ENCODE measurements at places on chromosomes 3 and 15.

DNA sequence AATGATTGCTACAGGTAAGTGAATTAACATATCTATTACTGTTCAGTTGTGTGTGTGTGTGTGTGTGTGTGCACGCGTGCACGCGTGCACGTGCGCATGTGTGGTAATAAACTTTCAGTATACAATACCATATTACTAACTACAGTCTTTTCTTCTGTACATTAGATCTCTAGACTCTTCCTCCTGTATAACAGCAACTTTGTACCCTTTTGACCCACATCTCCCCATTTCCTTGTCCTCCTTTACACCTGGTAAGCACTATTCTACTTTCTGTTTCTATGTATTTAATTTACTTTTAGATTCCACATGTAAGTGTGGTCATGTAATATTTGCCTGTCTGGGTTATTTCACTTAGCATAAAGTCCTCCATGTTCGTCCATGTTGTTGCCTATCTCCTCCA, 29.1 kb upstream of the GOLIM4 start:
- DNase-seq, result no peak

DNA sequence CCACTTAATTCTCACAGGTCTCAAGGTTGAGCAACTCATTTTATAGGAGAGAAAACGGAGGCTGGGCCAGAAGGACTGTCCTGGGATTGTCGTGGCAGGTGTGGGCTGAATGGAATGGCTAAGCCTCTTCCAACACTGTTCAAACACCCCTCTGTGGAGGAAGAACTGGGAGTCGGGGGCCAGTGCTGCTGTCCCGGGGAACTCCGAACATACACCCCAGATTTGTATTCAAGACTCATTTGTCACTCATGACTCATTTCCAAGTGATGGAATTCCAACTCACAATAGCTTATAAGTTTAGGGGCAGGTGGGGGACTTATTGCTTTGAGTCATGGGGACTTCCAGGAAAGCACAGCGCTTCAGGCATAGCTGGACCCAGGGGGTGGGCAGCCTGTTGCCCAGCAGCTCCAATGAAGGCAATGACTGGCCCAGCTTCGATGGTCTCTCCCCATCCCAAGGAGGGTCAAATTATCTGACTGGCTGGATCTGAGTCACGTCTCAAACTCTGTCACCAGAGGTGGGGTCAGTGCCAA, 72.5 kb downstream of the TM2D3 start:
- DNase-seq, result no peak

DNA sequence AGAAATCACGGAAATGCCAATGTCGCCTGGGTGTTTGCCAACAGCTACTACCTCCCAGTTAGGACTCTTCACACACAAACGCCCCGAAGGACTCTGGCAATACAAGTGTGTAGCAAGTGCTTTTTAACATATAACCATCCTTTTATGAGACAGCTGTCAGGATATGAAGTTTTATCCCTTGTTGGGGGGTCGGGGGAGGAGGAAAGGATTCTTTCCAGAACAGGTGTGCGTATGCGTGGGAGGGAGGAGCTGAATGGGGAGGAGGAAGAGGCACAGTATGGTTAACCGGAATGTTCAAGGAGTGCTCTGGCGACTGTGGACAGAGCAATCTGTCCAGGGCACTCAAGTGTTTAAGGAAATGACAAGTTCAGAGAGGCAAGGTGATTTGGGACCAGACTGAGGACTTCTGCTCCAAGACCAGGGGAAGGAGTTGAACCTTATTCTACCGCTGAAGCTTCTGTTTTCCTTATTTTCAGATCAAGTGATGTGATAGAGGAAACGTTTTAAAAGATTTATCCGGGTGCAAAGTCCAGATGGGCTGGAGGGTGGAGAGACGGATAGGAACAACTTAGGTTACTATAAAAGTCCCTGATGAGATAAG, 1.3 kb downstream of the TSPAN3 start:
- DNase-seq, result no peak

DNA sequence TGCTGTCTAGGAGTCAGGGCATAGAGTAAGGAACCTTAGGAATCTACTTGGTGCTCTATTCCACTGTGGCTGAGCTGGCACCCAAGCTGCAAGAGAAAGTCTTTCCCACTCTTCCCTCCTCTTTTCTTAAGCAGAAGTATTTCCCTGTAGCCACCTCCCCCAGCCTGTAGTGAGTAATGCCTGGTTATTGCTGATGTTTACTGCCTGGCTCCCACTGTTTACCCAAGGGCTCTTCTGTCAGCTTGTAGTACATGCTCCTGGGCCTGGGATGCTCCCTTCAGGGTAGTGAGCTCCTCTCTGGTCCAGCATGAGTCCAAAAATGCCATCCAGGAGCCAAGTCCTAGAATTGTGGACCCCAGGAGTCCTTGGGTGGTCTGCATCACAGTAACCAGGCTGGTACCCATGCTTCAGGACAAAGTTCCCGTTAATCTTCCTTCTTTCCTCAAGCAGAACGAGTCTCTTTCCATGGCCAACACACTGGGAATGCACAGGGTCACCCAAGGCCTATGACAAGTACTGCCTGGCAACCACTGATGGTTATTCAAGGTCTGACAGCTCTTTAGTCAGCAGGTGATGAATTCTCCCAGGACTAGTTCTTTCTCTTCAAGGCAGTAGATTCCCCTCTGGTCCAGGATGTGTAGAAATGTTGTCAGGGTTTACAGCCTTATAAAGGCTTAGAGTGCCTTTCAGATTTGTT, 17.6 kb downstream of the GALK2 start:
- no peak for DNase-seq

GRCh38 chr15:59657635-59658125, 365 bp upstream of the GTF2A2 start:
- DNase-seq, result no peak

- DNase-seq, result no peak
Observed at GRCh38 chr15:59616379-59616778, 4.8 kb downstream of the GCNT3 start.

- DNase-seq, result no peak
Observed at GRCh38 chr3:150902988-150903387, 2.3 kb downstream of the MINDY4B start.

DNA sequence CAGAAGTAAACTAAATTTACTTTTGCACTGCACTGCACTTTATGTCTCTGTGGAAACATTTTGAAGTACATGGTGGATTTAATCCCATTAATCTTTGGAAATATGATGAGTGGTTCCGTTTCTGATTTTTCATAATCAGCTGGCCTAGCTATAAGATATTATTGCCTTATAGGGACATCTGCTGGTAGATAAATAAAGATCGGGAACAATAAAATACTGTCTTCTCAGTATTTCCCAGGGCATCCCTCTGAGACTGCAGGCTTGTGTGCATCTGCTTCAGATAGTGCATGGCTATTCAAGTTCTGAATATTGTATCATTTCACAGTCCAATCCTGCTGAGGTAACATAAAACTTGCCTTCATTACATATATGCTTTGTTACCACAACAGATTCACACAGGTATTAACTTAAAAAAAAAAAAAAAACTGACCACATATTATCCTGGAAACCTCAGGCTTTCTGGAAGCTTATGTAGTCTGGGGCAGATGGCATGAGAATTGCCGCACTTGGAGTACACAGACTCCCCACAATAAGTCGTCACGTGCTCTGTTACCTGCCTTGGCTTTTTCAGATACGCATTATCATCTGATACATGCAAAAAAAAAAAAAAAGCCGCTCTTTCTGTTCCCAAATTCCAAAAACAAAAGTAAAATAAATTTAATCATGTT, 330.8 kb upstream of the AGTR1 start:
- DNase-seq, result no peak

- DNase-seq, result no peak
Observed at GRCh38 chr3:113265231-113265630, 53.9 kb downstream of the BOC start.

DNA sequence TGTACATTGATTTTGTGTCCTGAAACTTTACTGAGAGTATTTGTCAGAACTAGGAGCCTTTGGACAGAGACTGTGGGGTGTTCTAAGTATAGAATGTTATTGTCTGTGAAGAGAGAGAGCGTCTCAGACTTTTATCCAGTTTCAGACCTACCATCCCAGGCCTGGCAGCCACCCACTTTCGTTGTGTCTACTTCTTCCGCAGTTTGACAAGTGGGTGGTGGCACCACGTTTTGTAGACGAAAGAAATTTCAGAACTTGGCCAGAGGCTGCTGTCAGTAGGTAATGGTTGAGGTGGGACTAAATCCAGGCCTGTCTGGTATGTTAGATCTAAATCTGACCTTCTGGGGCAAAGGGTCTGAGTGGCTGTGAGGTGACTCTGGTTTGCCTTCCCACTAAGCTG, 13.4 kb upstream of the TRAK1 start:
- DNase-seq, result no peak

DNA sequence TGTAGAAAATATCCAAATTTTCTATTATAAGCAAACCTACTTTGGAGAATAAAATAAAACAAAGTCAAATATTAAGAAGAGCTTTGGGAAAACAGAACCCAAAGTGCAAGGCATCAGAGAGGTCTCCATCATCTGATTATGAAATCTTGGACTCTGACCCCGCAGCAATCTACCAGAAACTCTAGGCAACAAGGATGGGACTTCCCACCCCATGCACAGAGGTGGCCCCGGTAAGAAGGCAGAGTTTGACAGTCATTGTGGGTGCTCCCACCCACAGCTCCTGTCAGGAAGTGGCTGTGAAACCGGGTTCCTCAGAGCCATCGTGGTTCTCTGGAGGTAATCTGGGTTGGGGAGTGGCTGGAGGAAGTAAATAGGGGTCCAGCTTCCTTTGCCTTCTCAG, 37.0 kb upstream of the TJP1 start:
- no peak for DNase-seq

- DNase-seq, result no peak
Observed at GRCh38 chr3:194081826-194082225, 54.1 kb upstream of the HES1 start.

GRCh38 chr3:141170678-141171295, 60.8 kb upstream of the PXYLP1 start:
- DNase-seq, result no peak

DNA sequence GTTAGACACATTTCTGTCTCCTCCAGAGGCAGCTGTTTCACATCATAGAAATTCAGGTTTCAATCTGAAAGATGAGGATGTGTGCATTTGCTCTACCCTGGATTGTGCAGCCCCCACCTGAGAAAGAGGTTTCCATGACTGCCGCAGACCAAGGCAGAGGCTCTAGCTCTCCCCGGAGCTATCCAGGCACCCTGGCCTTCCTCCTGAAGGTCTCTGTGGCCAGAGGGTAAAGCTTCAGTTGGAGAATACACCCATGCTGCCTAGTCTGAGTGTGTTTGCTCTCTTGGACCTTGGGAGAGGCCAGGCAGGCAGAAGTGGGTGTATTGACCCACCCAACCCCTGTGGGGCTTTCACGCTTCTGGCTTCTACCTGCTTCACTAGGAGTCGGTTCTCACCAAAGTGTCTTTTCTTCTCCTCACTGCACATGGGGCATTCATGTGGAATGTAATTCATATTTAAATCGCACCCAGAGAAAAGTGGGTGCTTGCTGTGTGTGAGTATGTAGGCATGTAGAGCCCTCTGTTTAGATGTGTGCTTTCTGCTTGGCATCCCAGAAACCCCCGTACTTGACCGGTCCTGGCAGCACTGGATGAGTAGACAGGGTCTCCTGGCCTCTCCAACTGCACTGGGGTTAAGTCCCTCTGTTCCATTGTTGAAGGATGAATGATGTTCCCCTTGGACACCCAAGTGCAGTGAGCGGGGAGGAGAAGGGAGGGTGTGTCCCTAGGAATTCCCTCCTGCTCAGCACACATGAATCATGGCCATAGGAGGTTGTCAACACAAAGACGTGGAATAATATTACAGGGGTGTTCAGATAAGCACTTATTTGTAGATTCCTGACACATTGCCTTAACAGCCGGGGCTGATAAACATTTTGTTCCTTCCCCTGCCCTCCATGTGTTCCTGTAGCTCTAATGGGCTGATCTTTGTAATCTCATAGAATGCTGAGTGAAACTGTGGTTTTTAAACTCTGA, 20.3 kb upstream of the RAB6B start:
- DNase-seq, result no peak

DNA sequence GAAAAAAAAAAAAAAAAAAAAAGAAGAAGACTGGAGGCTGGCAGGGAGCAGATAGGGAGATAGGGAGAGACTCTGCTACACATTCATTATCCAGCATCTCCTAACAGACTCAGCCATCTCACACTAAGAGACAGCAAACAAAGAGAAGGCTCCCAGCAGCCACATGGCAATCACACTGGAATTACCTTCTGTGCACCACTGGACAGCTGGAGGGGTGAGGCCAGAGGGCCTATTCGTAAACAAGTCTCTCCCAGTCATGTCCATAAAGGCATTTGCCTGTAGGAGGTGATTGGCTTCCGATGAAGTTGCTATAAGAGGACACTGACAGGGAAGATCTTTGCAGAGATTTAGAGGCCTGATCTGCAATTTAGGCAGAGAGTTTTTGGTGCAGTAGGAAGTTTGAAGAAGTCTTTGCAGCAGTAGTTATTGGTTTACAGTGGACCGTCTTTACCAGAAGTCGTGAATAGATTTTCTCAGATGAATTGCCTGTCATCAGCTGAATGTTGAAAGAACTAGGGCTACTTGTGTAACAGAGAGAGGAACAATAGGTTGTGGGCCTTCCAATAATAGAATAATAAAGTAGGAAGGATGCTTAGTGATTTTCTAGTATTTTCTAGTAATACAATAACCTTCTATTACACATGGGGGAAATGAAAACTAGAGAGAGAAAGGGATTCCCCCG, 89.7 kb downstream of the TP63 start:
- no peak for DNase-seq

GRCh38 chr3:33537133-33537532, 96.9 kb upstream of the UBP1 start:
- no peak for DNase-seq

- DNase-seq, result no peak
Observed at GRCh38 chr3:160027541-160028195, 39.0 kb downstream of the IL12A start.

DNA sequence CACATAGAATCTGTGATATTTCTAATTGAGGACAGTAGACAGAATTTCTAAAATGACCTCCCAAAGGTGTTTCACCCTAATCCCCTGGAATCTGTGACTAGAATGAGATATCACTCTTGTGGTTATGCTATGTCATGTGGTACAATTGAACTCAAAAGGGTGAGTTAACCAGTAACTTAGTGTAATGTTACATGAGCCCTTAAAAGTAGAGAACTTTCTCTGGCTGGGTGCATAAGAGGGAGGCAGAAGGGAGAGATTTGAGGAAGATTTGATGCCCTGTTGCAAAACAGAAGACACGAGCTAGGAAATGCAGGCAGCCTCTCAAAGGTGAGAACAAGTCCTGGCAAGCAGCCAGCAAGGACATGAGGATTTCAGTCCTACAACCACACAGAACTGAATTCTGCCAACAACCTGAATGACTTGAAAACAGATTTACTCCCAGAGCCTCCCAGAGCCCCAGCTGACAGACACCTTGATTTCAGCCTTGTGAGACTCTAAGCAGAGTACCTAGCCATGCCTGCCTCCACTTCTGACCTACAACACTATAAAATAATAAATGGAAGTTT, 160.3 kb downstream of the MTHFS start:
- no peak for DNase-seq

GRCh38 chr3:26375843-26376530, 246.6 kb upstream of the LRRC3B start:
- no peak for DNase-seq

Measured in effector CD8-positive, alpha-beta T cell (primary cell).